Right cardiac atrium (tissue), 5 donors: ENCODE measurements at places on chromosomes 16 and 17. TPM values are rescaled to one million over a fixed set of nuclear protein-coding genes. Genes with fewer than 3 reads are reported as not detected.

GRCh38 chr16:7227229-7227721 lies 105.4 kb upstream of the RBFOX1 start:
- DNase-seq: peak; percentile 30

GRCh38 chr17:67171560-67171959 lies 73.4 kb downstream of the HELZ start:
- no peak for DNase-seq

DNA sequence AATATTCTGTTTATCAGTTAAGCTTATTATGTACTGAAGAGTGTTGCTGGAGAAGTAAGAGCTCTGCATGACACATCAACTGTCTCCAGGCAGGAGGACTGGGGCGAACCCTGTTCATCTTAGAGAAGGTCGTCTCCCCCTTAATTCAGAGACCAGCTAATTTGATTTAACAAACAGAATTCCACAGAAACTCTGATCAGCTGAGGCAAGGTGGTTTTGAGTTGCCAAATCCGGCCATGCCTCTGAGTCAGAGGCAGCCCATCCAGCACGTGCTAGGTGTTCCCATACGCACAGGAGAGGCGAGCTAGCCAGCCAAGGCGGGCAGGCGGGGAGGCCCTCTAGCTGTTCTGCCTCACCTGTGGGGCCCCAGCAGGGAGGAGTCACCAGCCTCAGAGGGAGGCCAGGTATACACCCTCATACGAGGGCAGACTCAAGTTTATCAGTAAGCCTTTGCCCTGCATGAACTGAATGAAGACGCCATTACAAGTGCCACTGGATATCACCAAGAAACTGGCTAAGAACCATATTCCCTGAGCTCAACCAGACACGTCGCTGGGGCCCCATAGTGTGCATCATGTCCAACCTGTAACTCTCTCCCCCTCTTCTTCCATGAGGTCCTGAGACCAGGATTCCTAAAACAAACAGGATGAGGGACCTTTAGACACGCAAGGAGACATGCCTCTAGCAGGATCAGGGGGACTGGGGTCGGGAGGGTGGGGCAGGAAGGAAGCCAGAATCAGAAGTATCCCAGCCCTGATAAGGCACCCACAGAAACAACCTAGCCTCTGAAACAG lies 25.7 kb downstream of the STAT5A start:
- DNase-seq: no peak

DNA sequence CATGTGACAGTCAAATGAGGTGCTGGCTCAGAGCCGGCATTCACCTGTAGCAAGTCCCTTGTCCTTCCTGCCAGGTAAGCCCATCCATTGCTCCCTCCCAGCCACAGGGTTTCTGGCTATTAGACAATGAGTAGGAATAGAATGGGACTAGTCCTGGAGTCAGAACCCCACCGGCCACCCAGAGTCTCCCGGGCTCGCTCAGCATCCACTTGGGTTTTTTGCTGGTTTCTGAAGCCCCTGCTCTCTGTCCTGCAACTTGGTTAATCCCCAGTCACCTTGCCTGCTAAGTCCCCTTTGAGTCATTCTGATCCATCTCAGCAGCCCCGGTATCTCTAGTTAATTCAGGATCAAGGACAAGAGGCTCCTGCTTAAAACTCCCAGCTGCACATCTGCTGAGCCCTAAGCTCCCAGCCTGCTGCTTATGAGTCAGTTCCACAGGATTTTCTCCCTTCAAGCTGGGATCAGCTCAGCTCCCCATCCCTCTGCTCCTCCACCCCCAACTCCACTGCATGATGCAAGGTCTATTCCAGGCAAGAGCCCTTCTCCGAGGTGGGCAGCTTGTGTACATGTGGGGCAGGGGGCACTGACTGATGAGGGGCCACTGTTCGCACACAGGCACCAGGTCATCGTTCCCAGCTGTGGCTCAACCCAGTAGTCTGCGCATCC lies 19.9 kb upstream of the MRPS23 start:
- peak; percentile 37 for DNase-seq

- DNase-seq: no peak
Measured at GRCh38 chr17:20225162-20226115, 216.3 kb downstream of the SPECC1 start.

- DNase-seq: no peak
Measured at GRCh38 chr17:38898812-38899348, 26.5 kb upstream of the LASP1NB start.

- DNase-seq: peak; percentile 48
Measured at GRCh38 chr16:83940630-83941378, 12.2 kb upstream of the OSGIN1 start.

- DNase-seq: no peak
Measured at GRCh38 chr16:12340151-12340733, 363.7 kb downstream of the SNX29 start.

DNA sequence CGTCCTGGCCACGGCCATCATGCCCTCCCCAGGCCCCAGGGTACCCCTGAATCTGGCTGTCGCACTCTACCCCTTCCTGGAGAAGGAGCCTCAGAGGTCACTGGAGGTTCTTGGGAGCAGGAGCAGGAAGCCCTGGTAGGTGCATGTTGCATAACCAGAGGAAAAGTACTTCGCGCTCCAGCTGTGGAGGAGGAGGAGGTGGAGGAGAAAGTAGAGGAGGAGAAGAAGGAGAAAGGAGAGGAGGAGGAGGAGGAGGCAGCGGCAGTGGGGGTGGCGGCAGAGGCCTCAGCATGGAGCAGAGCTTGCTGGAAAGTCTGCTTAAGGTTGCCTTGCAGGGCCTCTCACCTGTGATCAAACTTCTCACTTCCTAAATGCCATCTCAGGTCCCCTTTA lies 61.8 kb downstream of the BAIAP2 start:
- DNase-seq: no peak

DNA sequence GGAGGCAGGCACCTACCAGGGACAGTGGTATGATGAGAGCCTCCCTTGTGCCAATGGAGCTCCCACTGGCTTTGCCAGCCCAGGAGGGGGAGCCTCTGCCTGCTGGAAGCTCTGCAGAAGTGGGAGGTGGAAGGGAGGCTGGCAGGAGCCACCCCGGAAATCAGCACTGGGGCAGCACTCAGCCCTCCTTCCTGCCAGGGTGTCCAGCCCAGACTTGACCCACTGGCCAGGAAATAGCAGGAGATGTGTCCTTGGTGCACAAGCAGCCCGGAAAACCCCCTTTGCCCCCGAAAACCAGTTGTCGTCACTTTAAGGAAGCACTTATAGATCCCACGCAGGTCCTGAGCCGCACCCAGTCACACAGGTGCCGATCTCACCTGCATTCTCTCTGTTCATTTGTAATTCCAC lies 49.3 kb upstream of the CACNG4 start:
- no peak for DNase-seq

- peak; percentile 93 for DNase-seq
Measured at GRCh38 chr17:43024407-43025289, at the start of gene RND2. Gene RND2, plus strand, starts transcription at chr17:43025231. Its CDS starts 117 bp downstream, at chr17:43025348.

- no peak for DNase-seq
Measured at GRCh38 chr16:80045861-80046260, 445.3 kb upstream of the MAF start.

GRCh38 chr16:87691686-87692079 lies 74.1 kb downstream of the KLHDC4 start:
- DNase-seq: no peak

- DNase-seq: no peak
Measured at GRCh38 chr17:56144223-56144622, 9.1 kb upstream of the ANKFN1 start.

GRCh38 chr17:2693561-2694380 lies 17.8 kb downstream of the CLUH start:
- DNase-seq: no peak

- DNase-seq: no peak
Measured at GRCh38 chr17:66353937-66354401, 51.6 kb downstream of the PRKCA start.

DNA sequence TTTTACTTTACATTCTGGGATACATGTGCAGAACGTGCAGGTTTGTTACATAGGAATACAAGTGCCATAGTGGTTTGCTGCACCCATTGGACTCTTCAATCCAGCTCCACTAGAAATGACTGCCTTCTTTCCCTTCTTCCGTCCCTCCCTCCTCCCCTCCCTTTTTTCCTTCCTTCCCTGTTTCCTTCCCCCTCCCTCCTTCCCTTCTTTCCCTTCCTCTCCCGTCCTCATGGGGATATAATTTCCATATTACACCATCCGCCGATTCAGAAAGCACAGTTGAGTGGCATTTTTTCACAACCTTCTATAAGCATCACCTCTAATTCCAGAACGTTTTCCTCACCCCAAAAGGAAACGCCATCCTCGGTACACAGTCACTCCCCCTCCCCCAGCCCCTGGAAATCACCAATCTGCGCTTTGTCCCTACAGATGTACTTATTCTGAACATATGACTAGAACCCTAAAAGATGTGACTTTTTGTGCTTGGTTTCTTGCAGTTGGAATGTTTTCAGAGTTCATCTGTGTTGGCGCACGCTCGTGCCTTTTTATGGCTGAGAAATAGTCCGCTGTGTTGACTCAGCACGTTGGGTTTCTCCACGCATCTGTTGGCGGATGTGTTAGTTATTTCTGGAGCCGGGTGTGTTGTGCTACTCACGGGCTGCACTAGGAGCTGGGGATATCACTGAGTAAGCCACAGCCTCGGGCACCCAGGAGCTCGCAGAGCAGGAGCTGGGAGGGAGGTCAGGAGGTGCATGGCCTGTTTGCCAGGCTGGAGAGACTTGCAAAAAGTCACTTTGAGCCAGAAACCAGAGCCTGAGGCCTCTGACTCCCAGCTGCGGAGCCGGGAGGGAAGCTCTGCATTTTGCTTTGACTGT lies 336.4 kb downstream of the SEC14L1 start:
- DNase-seq: peak; percentile 79

DNA sequence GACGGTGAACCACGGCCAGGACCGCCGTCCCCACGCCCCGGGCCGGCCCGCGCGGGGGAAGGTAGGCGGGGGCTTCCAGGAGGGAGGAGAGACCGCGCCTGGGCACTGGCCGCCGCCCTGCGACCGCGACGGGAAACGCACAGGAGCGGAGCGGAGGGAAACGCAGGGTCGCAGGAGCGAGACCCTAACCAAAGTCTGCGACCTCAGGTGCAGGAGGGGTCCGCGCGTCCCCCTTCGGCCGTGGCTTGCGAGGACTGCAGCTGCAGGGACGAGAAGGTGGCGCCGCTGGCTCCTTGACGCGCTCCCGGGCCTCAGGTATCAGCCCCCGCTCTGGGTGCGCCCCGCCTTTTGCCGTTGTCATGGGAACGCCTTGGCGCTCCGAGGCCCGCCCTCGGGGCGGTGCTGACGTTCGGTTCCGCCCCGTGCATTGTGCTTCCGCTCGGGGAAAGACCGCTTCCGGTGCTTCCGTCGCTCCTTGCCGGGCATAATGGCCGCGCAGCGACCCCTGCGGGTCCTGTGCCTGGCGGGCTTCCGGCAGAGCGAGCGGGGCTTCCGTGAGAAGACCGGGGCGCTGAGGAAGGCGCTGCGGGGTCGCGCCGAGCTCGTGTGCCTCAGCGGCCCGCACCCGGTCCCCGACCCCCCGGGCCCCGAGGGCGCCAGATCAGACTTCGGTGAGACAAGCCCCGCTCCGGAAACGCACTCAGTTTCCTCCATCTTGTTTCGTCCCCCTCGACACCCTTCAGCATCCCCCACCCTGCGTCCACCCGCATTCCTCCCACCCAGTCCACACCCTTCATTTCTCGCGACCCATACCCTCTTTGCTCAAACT lies at the start of gene OVCA2:
Gene OVCA2 (plus strand): TSS at position 462 of the 829 bp plus-strand sequence. CDS start 26 bp downstream, at position 488.
- peak; percentile 97 for DNase-seq

- peak; percentile 90 for DNase-seq
Measured at GRCh38 chr17:19867079-19867328, 732 bp downstream of the ULK2 start.

GRCh38 chr17:17999364-18000029 lies 26.8 kb downstream of the DRC3 start:
- no peak for DNase-seq

DNA sequence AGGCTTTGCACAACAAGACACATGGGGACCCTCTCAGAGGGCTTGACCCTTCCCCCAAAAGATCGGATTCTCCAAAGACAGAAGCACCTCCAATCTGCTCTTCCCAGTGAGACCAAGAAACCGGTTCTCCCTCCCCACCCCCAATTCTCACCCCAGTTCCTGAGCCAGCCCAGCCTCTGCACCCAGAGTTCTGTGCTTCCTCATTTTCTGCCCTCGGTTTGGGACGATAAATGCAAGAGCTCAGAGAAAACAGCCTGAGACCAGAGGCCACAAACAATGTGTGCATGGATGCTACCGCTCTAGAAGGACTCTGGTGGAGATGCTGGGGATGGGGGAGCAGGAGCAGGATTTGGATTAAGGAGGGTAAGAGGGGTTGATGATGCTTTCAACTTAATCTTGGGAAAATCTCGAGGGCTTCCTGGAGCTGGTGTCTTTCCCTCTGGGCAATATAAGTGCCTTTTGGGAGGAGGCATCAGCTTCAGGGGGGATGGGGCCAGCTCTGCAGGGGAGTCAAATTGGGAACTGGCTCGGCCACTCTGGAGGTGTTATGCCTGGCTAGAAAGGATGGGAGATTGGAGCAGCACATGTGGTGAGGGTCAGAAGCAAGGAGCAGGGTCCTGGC lies 6.0 kb downstream of the KRT15 start:
- DNase-seq: no peak

DNA sequence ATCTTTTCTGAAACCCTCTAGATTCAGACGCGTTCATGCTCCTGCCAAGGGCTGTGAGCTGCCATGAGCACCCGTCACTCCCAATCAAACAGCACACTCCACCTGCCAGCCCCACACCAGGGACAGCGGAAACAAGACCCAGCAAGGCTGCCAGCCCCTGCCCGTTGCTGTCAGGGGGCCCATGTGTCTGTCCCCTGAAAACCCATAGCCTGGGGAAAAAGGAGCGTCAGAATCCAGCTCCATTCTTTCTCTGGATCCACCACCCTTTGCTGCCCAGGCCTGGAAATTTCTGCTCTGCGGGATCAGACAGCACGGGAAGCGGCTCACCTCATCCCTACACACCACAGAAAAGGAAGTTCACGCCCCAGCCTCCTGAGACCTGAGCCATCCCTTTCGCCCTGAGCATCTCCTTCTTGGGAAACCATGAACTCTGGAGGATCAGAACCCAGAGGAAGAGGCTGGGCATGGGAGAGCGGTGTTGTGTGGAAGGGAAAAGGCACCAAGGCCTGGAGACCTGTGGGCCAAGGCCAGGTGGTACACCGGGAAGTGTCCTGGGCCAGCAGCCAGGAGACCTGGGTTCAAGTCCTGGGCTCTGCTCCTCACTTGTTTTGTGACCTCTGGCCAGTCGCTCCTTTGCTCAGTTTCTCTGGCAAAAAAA lies 51.5 kb upstream of the RCVRN start:
- no peak for DNase-seq

- no peak for DNase-seq
Measured at GRCh38 chr17:59725691-59726090, 18.2 kb downstream of the VMP1 start.

DNA sequence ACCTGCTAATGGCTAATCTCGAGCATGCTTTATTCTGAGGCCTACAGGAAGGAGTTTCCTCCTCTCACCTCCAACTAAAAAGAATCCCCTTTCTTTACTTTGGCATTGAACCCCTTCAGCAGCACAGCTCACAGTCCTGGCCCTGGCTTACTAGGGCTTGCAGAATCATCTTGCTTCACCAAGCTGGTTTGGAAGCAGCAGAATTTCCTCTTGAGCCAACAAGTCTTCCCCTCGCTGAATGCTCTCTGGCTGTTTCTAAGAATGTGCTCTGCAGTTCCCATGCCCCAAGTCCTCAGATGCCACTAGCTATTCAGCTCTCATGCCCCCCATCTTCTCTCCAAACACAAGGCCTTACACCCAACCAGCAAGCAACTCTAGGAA lies 271.2 kb downstream of the NTN1 start:
- DNase-seq: no peak

The LRRC36 gene
- total RNA-seq: 0.11 TPM

The MYH2 gene
- total RNA-seq: 0.68 TPM

The NEUROD2 gene
- not detected for total RNA-seq

The MYADML2 gene
- 1.9 TPM for total RNA-seq

The OSGIN1 gene
- total RNA-seq: 2.4 TPM

The CALB2 gene
- total RNA-seq: 3.3 TPM
